GM04503 (cell line): ENCODE measurements at places on chromosomes 16 and 17.

GRCh38 chr17:58060596-58061191 is 22.5 kb upstream of the DYNLL2 start:
- DNase-seq = no peak

GRCh38 chr16:86351041-86351784 is 159.1 kb upstream of the FOXF1 start:
- no peak for DNase-seq

DNA sequence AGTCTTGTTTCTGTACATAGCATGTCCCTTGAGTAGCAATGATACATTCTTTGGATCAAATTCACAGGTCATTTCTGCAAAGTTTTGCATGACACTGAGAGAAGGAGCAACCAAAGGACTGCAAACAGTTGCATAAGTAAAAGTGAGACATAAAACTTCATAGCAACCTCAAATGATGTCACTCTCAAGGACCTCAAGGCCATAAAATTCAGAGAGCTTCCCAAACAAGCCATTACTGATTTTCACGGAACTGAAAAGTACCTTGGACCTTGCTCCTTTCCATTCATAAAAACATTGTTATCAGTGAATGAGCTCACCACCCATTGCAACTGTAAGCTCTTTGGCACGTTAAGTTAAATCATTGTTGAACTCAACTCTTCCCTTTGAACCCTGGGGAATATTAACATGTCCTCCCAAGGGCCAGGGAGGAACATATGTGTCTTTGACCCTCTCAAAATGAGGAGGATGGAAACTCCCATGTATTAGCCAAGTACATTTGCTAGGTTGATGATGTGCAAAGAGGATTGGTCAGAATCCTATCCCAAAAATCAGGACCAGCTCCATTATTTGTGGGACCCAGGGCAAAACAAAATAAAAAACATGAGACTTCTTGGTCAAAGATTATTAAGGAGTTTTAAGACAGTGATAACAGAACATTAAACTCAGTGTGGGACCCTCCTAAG is 275.0 kb upstream of the DYNLRB2 start:
- DNase-seq = no peak

- no peak for DNase-seq
Measured at GRCh38 chr16:66468321-66468965, 41.3 kb downstream of the BEAN1 start.

DNA sequence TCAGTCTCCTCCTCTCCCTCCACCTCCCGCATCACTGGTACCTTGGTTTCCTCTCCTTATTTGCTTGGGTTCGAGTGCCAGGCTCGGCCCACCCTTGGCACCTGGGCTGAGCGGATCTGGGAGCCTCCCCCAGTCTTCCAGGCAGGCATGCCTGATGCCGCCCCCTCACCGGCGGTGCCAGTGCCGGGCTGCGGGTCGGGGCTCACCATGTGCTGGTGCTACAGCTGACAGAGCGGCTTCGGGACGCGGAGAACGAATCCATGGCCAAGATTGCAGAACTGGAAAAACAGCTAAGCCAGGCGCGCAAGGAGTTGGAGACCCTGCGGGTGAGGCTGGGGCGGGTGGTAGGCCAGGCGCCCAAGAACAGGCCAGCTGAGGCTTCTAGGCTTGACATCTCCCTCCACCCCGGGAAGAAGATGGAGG is 19.2 kb downstream of the FMNL1 start:
- DNase-seq = no peak

DNA sequence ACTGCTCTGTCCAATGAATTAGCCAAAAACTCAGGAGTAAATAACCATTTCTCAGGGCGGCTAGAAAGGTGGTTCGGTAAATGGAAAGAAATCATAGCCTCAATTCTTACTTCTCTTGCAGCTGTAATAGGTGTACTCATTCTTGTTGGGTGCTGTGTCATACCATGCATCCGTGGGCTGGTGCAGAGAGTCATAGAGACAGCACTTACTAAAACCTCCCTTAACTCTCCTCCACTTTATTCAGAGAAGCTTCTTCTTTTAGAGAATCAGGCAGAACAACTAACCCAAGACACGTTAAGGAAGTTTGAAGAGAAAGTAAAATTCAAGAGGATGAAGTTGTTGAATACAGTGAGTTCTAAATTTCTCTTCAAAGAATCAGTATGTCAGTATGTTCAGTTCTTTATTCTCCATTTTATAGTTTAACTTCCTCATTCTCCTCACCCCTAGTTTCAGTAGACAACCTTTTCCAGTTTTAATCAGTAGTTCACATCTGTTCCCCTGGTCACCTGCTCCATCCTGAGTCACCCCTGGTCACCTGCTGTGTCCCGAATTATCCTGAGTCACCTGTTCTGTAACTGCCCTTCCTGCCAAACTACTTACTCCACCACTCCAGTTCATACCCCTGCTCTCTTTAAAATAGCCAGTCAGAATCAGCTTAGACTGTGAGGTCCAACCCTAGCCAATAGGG is 85.9 kb downstream of the EMP2 start:
- no peak for DNase-seq

DNA sequence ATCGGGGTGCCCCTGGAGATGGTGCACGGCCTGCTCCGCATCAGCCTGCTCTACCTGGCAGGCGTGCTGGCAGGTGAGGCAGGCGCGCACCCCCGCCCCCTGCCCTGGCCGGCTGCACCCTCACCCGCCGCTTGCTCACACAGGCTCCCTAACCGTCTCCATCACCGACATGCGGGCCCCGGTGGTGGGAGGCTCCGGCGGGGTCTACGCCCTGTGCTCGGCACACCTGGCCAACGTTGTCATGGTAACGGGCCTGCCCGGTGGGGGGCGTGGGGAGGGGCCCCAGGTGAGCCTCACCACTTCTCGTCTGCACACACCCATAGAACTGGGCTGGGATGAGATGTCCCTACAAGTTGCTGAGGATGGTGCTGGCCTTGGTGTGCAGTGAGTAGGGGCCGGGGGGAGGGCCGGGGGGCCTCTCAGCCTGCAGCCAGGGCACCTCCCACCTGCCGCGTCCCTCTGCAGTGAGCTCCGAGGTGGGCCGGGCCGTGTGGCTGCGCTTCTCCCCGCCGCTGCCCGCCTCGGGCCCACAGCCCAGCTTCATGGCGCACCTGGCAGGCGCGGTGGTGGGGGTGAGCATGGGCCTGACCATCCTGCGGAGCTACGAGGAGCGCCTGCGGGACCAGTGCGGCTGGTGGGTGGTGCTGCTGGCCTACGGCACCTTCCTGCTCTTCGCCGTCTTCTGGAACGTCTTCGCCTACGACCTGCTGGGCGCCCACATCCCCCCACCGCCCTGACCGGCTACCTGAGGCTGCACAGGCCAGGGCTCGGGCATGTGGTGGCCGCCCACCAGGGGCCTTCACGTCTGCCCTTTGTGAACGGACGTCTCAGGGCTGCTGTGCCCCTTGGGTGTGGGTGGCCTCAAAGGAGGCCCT is 2.1 kb downstream of the RHBDL1 start:
- DNase-seq = no peak

GRCh38 chr16:69501956-69502745 is 63.6 kb upstream of the NFAT5 start:
- DNase-seq = no peak

DNA sequence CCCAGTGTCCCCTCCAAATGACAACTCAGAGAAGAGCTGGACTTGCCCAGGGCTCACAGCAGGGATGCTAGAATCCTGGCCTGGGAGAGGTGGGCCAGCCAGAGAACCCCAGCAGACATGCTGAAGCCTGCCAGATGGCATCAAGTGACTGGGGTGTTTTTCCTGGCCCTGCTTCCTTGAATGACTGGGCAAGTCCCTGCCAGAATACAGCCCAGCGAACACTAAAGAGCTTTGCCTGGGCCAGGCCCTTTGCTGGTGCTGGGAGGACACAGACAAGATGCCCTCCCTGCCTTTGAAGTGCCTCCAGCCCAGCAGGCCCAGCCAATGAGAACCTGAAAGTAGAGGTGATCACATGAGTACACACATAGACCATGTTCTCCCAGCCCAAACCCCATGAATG is 11.5 kb downstream of the ZNF319 start:
- no peak for DNase-seq

DNA sequence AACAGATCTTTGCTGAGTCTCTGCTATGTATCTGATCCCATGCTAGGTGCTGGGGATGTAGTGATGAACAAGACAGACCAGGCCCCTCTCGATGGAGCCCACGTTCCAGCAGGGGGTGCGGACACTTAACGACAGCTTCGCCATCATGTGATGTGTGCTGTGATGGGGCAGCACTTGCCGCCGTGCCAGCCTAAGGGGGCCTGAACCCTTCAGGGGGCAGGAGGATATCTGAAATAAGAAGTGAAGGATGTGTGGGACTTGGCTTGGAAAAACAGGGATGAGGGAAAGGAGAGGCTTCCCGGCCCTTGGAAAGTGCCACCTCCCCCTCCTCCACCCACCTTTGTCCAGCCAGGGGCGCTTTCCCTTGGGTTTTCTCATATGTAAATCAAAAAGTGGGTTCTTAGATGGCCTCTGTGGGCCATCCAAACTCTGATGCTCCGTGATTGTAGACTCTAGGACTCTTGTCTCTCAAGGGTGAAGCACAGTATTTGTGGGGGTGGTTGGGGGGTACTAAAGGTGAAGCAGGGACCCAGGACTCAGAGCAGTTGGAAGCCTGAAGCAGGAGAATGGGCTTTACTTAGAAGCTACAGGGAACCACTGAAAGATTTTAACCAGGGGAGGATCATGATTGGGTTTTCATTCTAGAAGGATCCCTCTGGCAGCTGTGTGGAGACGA is 4.0 kb upstream of the DLX3 start:
- no peak for DNase-seq

GRCh38 chr17:42906772-42907446 is 6.3 kb downstream of the G6PC1 start:
- no peak for DNase-seq

- DNase-seq = no peak
Measured at GRCh38 chr17:60514053-60514452, 12.0 kb downstream of the APPBP2 start.

GRCh38 chr16:28308794-28309584 is 16.7 kb downstream of the SBK1 start:
- no peak for DNase-seq

DNA sequence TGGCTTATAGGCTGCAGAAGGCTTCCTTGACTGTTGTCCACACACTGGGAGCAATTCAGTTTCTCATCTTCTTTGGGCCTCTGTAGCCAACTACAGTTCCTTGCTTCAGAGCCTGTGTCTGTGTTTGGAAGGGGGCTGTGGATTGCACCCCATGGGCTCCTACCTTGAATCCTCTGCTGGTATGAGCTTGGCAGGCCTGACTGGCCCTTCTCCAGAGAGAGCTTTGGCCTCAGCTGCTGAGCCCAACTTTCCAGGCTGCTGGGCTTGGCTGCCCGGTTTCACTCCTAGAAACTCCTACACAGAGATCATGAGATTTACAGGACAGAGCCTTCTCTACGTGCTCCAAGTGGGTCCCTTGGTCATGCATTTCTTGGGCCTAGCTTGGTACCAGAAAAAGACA is 354.4 kb downstream of the SNX29 start:
- no peak for DNase-seq

GRCh38 chr17:80254396-80255251 is 6.0 kb upstream of the RNF213 start:
- DNase-seq = peak; percentile 81

DNA sequence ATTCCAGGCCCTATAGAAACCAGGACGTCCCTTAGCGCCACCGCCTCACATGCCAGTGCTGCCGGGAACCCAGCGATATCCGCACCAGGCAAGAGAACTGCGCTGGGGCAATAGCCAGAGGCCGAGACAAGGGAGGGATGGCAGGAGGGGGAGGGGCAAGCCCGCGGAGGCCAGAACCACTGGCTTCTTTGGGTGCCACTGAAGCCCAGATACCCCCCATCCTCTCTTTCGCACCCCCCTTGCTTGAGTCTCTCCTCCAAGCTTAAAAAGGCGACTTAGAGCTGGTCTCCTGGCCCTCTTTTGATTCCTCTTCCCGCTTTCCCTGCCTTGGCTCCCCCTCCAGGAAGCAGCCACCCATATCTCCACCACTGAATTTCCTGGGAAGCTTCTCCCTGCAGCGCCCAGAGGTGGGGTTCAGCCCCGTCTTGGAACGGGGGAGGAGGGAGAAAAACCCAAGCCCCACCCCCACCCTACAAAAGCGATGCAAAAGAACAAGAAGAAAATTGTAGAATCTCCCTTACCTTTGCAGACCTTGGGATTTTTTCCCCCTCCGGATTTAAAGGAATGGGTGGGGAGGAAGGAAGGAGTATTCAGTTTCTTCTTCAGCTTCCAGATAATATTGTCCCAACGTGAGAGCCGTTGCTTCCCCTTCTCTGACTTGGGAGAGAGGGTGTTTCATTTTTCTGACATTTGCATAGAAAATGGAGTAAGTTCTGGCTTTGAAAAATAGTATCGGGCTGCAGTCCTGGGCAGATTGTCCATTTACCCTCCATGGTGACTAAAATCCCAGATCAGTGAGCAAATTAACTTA is 622 bp downstream of the HOXB6 start:
- DNase-seq = no peak
